ENCODE measurements at places on chromosomes 16 and 17. TPM values are rescaled to one million over a fixed set of nuclear protein-coding genes. Genes with fewer than 3 reads are reported as not detected.

The HMOX2 gene
- 60.6 TPM for total RNA-seq

The LPO gene
- total RNA-seq = not detected

The BRIP1 gene
- 11.7 TPM for total RNA-seq

The ZFP3 gene
- total RNA-seq = 0.93 TPM

The PHAF1 gene
- total RNA-seq = 29.0 TPM

The RDM1 gene
- 1.3 TPM for total RNA-seq

The ZG16B gene
- not detected for total RNA-seq

The PRSS21 gene
- not detected for total RNA-seq

The NOS2 gene
- total RNA-seq = under 0.01 TPM

The ALOX15 gene
- not detected for total RNA-seq

The MMP2 gene
- total RNA-seq = 142 TPM

The CEP295NL gene
- 3.4 TPM for total RNA-seq

The SYT17 gene
- total RNA-seq = 0.36 TPM

The CD2BP2 gene
- total RNA-seq = 37.4 TPM

The TCAP gene
- total RNA-seq = 0.33 TPM

The CHMP6 gene
- total RNA-seq = 14.8 TPM

The ENPP7 gene
- not detected for total RNA-seq

The TTLL6 gene
- total RNA-seq = not detected

The HOXB3 gene
- not detected for total RNA-seq

The AGRP gene
- total RNA-seq = not detected

The PRAC1 gene
- total RNA-seq = not detected

The GAST gene
- total RNA-seq = not detected

The BCL6B gene
- total RNA-seq = not detected

Data from melanocyte of skin (primary cell).